ENCODE measurements at places on chromosomes 5 and 9.

GRCh38 chr9:113995963-113996362 lies 82.1 kb downstream of the AMBP start:
- DNase-seq = no peak

DNA sequence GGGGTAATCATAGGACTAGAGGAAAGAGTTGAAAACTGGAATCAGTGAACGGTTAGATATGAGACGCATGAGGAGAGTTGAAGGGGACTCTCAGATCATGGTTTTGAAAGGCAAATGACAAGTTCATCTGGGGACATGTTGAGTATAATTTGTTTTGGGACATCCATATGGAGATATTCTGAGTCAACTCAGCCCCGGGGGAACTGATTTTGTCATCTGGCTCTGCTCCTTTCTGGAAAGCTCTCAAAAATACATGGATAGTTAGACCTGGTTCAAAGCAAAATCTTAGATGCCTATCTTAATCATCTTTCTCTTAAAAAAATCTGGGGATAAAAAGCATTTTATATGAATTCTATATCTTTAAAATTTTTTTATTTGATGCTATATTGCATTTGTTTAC lies 161.2 kb downstream of the SNX18 start:
- no peak for DNase-seq

GRCh38 chr9:137705906-137706305 lies 87.1 kb downstream of the EHMT1 start:
- no peak for DNase-seq

GRCh38 chr9:88387036-88387551 lies 1.1 kb upstream of the SPIN1 start:
- DNase-seq = no peak

DNA sequence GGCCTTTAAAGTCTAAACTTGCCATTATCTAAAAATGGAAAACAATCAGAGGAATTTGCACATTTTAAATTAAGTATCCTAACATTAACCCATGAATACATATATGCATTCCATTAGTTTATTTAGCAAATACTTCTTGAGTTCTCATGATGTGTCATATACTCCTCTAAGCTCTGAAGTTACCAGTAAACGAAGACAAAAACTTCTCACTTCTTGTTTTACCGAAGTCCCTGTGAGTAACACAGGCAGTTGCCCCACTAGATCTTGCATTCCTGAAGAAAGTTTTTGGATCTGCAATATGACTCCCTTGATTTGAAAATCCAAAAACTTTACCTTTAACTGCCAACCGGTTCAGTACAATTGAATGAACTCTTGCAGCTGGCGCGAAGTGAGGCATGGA lies 439.0 kb upstream of the MPDZ start:
- DNase-seq = no peak

GRCh38 chr5:72172786-72173185 lies 65.5 kb downstream of the MAP1B start:
- no peak for DNase-seq

Measured in hypothalamus (tissue), 51 donors.